ENCODE measurements at places on chromosomes 2 and 18.

- DNase-seq, result peak; percentile 32
Observed at GRCh38 chr2:71545572-71546274, 92.4 kb downstream of the DYSF start.

DNA sequence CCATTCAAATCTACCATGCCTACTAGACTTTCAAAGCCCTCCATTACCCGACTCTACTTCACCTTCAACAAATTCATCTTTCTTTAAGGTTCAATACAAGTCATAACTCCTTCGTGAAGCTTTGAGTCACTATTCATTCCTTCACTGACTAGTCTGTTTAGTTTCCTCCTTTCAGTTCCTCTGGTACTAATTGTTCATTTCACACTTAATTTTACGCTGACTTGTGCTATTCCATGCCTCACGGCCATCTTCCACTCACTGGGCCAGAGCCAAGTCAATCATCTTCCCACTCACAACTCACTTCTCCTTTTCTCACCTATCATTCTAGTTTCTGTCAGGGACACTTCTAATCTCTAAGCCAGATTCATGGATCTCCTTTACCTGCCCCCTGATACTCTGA, 136.2 kb downstream of the MTX2 start:
- DNase-seq, result no peak

- DNase-seq, result no peak
Observed at GRCh38 chr2:238039985-238040384, 20.8 kb upstream of the SCLY start.

DNA sequence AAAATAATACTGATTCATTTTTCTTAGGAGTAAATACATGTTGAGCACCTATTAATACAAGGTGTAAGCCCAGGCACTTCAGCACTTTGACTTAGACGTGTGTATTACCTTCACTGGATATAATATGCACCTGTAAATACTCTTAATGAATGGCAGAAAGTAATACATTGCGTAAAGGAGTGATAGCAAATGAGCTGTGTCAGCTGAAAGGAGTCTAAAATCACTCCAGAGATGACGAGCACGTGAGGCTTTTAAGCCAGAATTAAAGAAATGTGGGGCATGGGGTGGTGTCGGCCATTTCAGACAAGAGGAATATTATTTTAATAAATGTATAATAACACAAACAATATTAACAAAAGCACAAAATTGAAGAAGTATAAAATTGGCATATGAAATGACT, 722.7 kb downstream of the EPHA4 start:
- no peak for DNase-seq

GRCh38 chr2:20451761-20452499, 5.1 kb downstream of the RHOB start:
- DNase-seq, result no peak

GRCh38 chr2:71748227-71748626, 294.9 kb downstream of the DYSF start:
- DNase-seq, result no peak

- DNase-seq, result no peak
Observed at GRCh38 chr2:161019311-161019710, 140.9 kb upstream of the TANK start.

DNA sequence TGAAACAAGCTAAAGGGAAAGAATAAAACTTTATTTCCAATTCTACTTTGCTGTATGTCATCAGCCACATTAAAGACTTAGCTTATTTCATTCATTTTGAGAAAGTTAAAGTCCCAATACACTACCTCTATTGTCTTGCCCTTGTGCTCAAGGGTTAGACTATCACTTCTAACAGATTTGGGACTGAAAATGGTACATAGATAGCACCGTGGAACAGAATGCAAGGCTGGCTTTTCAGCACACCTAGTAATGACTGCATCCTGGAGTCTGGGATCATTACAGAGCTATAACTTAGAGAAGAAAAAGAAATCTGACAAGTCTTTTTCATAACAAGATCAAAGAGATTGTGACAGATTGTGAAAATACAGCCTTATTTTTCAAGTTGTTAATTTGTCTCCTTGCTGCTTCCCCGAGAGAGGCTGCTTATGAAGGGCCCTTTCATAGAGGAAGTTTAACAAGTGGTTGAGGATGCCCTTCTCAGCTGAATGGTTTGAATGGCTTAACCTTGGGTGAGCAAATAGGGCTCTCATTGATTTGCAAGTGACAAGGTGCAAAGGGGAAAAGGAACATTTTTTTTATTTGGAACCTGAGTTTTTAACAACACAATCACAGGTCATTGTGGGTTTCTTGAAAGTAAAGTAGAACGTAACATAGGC, 371.8 kb downstream of the EPHA4 start:
- DNase-seq, result no peak

DNA sequence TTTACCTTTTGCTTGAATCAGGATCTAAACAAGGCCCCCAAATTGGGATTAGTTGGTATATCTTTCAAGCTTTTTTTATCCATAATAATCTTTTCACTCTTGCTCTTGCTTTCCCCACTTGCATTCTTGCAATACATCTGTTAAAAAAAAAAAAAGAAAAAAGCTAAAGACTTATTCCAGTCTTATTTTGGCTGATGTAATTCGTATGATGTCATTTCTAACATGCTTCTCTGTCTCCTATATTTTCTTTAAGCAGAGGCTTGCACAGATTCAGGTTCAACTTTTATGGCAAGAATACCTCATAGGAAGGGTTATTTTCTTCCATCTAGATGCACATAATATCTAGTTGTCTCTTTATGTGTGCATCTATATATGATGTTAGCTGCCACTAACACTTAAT, 9.8 kb upstream of the GCFC2 start:
- no peak for DNase-seq

- no peak for DNase-seq
Observed at GRCh38 chr2:166170356-166170755, 42.5 kb upstream of the SCN1A start.

DNA sequence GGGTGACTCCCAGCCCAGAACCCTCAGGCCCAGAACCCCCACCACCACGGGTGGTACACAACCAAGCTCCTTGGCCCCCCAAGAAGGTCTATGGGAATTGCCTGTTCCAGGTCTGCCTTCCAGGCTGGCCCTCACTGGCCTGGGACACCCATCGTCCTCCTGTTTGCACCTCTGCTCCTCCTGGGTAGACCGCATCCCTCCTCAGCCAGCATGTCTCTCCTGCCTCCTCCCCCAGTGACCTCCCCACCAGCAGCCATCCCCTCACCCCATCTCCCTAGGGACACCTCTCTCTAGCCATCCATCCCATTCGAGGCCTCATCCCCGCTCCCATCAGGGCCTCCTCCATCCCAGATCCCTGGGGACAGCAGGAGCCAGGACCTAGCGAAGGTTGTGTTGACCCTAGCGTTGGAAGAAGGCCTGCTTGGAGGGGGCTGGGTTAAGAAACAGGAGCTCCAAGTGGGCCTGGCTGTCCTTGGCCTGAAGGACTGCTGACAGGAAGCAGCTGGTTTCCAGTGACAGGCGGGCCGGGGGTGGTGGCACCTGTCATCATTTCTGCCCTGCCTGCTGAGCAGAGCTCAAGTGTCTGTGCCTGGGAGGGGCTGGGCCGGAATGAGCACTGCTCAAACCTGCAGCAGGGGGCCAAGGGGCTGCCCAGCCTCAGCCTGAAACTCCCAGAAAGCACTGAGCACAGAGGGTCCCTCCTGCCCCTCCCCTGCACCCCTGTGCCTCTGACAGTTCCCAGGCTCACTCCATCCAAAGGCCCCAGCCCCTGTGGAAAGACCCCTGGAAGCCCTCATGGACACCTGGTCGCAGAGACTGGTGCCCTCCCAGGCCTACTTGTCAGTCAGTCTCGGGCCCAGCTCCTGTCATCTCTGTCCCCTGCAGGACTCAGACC, 96.0 kb upstream of the OTOS start:
- DNase-seq, result no peak

DNA sequence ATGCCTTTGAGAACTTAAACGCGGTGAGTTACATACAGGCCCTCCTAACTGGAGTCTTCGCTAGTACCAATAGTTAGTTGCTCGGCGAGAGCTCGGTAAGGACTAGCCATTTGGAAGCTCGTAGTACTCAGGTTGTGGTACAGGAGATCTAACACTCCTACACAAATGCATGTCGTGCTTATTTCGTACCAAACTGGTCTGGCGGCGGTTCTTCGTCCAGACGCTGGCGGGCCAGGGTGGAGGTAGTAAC, 346 bp upstream of the VRK2 start:
- DNase-seq, result no peak

GRCh38 chr2:119025762-119026351, 83.9 kb downstream of the MARCO start:
- no peak for DNase-seq

DNA sequence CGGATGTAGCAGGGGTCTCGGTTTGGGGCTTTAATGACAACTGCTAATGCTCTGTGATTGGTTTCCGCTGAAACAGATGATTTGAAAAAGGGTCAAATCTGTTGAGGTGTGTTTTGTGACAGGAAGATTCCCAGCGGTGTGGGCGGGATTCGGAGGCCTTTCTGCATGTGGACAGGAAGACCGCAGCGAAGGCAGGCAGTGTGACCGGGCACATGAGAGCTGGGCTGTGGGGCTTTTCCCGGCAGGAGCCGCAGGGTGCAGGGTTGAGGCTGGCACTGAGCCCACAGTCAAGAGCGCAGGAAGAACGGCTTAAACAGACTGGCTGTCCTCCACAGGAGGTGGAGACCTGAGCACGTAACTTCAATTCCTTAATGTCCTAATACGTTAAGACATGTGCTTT, 180.0 kb upstream of the TPO start:
- DNase-seq, result no peak

DNA sequence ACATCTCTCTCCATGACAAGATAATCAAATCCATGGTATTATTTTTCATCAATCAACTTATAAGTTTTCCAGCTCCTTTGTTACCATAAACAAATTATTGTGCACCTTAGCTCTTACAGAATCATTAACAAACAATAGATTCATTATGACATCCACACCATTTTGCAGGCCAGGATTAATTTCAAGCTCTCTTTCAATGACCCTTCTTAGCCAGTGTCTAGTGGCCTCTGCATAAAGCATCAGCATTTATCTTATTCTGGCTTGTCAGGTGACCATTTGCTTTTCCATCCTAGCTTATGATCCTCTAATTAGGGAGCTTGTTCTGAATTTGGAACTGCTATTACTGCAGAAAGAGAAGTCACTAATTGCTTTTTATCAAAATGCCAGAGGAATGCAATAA, 806.2 kb upstream of the CHAC2 start:
- no peak for DNase-seq

GRCh38 chr2:201777043-201777442, 3.7 kb downstream of the ALS2 start:
- DNase-seq, result no peak

DNA sequence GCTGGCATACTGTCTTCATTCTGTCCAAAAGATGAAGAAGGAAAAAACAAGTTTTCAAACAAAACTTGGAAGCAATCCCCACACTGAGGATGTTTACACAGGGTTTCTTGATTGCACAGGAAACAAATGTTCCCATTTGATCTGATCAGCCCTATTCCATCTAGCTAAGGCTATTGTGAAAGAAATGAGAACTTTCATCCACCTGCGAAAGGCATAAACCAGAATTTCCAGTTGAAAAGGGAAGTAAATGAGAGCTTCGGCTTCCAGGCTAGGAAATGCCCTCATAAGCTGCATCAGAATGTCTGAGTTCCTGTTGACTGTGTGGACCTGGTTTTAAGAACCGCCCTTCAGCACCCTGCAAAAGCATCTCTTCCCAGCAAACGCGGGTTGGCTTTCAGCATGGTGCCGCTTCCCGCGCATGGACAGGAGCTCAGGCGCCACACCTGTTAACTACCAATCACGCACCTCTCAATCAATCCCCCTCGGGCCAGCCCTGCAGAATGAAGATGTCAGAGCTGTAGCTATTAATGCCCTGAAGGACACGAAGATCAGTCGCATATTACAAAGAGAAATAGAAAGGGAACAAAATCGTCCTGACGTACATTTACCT, 850.4 kb downstream of the GALR1 start:
- DNase-seq, result no peak

DNA sequence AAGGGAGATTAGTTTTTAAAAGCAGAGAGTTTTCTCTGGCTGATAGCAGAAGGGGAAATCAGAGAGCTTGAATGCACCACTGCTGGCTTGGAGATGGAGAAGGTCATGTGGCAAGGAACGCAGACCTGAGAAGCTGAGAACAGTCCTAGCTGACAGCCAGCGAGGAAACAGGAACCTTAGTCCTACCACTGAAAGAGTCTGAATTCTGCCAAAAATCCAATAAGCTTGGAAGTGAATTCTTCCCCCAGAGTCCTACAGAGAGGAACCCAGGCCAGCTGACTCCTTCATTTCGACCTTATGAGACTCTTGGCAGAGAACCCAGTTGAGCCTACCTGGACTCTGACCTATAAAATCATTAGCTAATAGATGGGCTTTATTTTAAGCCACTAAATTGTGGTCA, 371.9 kb upstream of the TNP1 start:
- no peak for DNase-seq

DNA sequence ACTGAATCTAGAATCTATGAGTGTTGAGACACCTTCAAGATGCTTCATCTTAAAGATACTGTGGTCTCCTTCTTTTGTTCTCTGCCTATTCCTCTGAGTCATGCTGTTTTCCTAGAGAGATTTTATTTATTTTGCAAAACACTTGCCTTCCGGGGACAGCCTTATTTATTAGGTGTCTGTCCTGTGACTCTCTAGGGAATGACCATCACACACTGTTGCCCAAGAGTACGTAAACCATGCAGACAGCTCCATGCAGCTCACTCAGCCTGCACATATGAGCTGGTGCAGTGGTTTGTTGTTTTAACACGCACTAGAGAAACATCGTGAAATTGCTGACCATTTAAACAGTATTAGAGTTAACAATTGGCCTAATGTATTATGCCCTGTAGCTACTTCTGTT, 12.4 kb upstream of the ADCYAP1 start:
- DNase-seq, result no peak

DNA sequence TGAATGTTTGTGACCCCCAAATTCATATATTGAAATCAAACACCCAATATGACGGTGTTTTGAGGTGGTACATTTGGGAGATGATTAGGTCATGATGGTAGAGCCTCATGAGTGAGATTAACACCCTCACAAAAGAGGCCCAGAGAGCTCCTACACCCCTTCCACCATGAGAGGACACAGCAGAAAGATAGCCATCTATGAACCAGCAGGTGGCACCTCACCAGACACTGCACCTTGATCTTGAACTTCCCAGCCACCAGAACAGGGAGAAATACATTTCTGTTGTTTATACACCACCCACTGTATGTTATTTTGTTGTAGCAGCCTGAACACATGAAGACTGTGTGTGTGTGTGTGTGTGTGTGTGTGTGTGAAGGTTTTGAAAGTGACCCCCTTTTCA, 58.1 kb downstream of the ST3GAL5 start:
- DNase-seq, result no peak

GRCh38 chr18:31199190-31199769, 36.6 kb upstream of the DSC1 start:
- no peak for DNase-seq

DNA sequence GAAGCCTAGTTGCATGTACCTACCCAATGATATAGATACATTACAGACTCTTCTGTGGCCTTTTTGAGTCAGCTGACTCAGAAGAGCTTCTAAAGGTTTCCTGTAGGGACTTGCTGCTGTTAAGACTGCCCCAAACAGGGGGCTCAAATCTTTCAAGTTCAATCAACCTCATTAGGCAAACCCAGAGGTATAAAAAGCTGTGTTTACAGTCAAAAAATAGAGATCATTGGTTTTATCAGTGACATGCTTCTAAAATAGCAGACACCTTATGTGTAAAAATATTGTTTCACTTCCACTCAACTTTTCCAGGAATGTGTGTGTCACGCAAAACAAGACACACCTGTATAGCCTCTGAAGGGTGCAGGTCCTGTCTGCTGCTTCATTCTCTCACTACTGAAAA, 624.3 kb upstream of the FANCL start:
- no peak for DNase-seq

Data from AG09319 (cell line).